Activated CD4-positive, CD25-positive, alpha-beta regulatory T cell treated with anti-CD3 and anti-CD28 coated beads, Interleukin-2, amount 50 U/mL, for 16 hours (primary cell): ENCODE measurements at places on chromosomes 4 and X.

GRCh38 chr4:48372272-48372671 lies 30.9 kb downstream of the SLAIN2 start:
- DNase-seq: no peak

DNA sequence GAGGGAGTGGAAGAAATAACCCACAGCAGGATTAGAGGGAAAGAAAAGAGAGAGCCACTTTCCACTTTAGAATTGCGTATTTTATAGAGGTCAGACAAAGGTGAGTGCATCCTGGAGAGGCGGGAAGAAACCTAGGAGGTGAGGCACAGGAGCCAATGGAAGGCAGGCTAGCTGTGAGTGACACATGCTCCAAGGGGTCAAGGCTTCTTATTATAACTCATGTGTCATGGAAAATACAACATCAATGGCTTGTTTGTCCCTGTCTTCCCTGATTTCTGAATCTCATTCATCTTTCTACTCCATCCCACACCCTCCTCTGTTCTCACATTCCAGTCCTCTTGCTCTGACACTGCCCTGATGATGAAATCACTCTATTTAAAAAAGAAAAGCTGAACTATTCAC lies 14.4 kb downstream of the ANXA3 start:
- no peak for DNase-seq

- no peak for DNase-seq
These were observed 144.7 kb downstream of the NAA11 start for GRCh38 chr4:79181190-79181589.

DNA sequence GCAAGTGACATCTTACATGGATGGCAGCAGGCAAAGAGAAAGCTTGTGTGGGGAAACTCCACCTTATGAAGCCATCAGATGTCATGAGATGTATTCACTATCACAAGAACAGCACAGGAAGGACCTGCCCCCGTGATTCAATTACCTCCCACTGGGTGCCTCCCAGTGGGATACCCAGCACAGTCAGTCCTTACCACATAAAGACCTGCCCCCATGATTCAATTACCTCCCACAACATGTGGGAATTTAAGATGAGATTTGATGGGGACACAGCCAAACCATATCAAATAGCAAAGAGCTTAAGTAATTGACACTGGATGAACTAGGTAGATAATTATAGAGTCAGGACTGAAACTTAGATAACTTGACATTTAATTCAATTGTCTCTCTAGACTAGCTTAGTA lies 85.6 kb downstream of the SLIT2 start:
- no peak for DNase-seq

GRCh38 chrX:19865567-19866363 lies 21.6 kb downstream of the SH3KBP1 start:
- no peak for DNase-seq

DNA sequence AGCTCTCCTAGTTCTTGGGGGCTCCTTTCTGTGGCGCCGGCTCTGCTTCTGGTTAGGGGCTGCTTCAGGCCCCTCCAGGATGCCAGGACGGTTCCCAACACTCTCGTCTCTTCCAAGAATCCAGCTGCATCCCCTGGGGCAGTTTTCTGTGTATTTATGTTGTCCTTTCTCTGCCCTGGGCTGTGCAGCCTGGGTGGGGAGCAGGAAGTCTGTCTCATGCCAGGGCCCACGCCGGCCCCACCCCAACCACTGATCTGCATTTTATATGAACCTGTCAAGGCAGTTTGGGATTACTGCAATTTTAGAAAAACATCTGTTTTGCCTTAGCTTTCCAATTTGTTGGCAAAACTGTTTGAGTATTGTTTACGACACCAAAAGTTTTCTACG lies 14.6 kb downstream of the CTBP1 start:
- DNase-seq: no peak
